ENCODE measurements at places on chromosomes 3 and 15.

- no peak for DNase-seq
Observed at GRCh38 chr3:181252631-181253030, 263.1 kb upstream of the DNAJC19 start.

DNA sequence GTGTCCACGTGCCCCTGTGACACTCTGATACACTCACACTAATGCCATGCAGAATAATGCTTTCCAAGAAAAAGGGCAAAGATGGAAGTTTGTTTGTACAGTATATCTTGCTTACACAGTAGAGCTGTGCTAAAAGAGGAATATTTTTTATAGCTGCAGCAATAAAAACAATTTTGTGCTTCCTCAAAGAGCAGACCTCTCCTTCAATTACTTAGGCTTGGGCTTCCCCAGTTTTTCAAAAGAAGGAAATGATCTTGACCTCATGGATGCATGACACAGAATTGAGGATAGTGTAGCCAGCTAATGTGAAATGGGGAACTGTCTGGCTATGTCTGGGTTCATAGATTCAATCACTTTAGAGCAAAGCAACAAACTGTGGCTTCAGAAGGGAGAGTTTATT, 137.4 kb downstream of the STT3B start:
- DNase-seq, result no peak

GRCh38 chr3:178658694-178659325, 122.6 kb downstream of the KCNMB2 start:
- DNase-seq, result no peak

DNA sequence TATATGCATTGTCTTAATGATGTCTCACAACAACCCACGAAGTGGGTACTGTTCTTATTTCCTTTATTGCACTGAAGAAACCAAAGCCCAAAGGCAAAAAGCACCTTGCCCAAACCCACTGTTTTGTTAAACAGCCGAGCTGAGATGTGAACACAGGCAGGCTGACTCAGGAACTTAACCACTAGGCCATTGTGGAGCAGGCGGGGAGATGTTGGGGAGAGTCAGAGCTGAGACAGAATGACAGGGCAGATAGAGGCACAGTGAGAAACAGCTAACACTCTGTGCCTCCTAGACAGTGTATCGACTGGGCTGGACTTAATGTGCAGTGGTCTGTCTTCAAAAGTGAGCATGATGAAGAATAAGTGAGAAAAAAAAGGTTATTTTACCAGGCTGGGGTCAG, 56.5 kb downstream of the RPLP1 start:
- DNase-seq, result no peak

DNA sequence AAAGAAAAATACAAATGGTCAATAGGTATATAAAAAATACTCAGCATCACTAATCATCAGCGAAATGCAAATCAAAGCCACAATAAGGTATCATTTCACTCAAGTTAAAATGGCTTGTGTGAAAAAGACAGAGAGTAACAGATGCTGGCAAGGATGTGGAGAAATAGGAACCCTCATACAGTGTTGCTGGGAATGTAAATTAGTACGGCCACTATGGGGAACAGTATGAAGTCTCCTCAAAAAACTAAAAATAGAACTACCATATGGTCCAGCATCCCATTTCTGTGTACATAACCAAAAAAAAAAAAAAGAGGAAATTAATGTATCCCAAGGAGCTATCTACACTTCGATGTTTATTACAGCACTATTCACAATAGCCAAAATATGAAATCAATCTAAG, 98.1 kb upstream of the TGFBR2 start:
- DNase-seq, result no peak

DNA sequence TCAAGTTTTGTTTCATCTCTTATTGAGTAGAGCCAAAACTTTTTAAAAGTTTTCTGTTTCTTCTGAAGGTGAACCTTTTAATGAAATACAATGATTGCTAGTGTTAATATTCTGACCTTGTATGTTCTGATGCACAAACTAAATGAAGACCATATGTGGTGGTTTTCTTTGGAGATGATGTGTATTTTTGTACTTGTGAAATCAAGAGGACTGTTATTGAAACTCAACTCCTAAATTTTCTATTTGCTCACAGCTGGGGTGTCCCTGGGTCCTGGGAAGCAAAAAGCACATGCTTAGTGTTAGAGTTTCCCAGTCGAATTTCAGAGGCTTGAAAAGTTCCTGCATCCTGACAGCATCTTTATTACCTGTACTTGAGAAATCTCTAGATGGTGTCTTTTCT, 1185.8 kb upstream of the ALCAM start:
- no peak for DNase-seq

DNA sequence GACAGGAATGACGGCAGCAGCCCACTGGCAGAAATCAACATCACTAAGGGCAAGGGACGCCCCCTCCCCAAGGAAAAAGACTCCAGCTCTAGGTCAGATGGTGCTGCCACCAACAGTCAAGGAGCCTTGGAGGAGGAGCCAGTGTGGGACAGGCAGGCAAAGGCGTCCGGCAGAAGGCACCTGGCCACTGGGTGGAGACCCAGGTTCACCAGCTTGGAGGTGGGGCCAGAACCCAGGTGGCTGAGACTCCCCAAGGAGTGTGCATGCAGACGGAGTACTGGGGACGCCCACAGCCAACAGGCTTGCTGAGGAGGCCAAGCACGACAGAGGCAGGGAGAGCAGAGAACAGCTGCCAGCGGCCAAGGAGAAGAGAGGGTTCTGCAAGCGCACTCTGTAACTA, 35.2 kb downstream of the PTPN23 start:
- no peak for DNase-seq

DNA sequence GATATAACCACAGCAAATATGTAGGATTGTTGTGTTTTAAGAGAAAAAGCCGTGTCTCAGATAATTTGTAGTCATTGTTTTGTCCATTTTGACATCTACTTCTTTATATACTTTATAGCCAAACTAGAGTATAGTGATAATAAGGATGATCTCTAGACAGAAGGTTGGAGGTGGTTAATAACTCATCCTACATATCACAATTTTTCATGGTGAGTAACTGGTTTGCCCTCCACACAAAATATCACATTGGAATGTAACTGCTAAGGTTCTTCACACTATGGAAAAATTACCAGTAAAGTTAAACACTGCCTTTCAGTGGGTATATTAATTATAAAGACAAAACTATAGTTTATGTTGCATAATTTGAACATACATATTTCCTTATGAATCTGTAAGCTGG, 380.7 kb downstream of the LPP start:
- no peak for DNase-seq

- no peak for DNase-seq
Observed at GRCh38 chr3:182023843-182024242, 312.1 kb downstream of the SOX2 start.
